ENCODE measurements at places on chromosomes 1 and 21.

DNA sequence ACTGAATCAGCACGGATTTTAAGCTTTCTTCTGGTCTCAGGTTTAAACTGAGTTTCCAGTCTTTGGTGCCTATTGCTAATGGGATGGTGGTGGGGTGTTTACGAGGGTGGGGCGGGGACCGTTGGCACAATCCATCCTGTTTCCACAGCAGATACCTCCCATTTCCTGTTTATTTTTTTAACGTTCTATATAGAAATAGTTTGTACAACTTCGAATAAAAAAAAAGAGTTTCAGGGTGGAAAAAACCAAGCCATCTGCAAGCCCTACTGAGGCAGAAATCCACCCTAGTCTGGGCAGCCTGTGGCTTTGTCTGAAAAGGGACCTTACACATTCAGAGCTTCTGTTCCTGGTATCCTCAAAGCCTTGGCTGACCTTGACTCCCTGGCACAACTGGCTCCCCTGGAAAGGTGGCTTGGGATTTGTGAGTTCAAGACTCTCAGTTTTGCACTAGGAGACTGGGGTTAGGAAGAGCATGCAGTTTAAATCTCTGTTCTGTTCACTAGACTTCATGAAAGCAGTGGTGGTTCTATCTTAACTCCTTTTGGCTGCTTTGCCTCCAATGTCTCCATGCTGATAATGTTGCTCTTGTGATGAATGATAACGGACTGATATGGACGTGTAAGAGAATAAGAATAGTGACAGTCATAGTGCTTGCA lies 46.7 kb downstream of the VANGL2 start:
- no peak for DNase-seq

- DNase-seq = peak; percentile 86
These were observed 472.3 kb upstream of the VAMP3 start for GRCh38 chr1:7298749-7299151.

- DNase-seq = no peak
These were observed 43.6 kb upstream of the PDE9A start for GRCh38 chr21:42609811-42610210.

DNA sequence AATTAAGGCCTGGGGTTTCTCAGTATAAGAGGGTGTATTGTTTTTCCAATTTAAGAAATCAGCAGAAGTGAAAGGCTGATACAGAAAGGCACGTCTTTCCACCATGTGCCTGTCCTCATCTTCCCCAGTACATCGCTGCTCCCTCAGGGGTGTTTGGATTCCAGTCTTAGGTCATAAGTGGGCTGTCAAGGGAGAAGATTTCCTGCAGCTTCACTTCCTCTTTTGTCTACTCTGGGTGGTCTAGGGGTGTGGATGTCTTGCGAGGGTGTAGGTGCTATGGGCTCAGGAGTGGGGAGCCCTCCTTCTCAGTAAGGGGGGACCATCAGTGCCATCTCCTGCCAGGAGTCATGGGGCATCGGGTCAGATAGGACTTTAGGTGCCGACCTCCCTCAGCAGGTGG lies 999.8 kb upstream of the NCAM2 start:
- no peak for DNase-seq

GRCh38 chr1:41101950-41102607 lies 80.6 kb upstream of the SLFNL1 start:
- DNase-seq = no peak

DNA sequence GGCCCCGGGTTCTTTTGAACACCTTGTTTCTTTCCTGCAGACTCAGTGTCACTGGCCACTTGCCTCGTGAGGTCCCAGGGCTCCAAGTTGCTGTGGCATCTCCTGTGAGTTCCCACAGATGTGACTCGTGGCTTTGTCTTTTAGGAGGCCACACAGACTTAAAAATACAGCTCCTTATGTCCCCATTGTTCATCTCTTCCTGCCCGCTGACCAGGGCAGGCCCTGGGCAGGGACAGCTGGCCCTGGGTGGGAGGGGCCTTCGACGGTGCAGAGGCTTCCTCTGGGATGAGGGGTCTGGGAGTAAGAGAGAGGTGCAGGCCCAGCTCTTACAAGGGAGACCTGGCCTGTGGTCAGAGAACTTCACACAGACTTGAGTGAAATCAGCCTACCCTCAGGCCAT lies 15.6 kb downstream of the LDLRAP1 start:
- DNase-seq = no peak

- DNase-seq = peak; percentile 20
These were observed 19.1 kb upstream of the SLC5A9 start for GRCh38 chr1:48203287-48203900.

DNA sequence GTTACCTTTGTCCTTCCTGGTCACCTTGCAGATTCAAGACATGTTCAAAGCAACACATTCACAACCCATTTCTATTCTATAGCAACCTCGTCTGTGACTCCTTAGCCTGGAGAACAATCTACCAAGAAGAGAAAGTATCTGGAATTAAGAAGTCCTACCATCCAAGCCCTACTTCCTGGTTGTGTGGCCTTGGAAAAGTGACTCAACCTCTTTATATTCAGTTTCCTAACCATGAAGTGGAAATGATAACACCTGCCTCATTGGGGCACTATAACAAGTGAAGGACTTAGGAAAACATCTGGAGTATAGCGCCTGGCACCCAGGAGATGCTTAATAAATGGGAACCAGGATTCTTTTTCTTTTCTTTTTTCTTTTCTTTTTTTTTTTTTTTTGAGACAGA lies 36.5 kb upstream of the SRRM1 start:
- no peak for DNase-seq

GRCh38 chr1:55010887-55011217 lies 12.1 kb downstream of the BSND start:
- DNase-seq = no peak

DNA sequence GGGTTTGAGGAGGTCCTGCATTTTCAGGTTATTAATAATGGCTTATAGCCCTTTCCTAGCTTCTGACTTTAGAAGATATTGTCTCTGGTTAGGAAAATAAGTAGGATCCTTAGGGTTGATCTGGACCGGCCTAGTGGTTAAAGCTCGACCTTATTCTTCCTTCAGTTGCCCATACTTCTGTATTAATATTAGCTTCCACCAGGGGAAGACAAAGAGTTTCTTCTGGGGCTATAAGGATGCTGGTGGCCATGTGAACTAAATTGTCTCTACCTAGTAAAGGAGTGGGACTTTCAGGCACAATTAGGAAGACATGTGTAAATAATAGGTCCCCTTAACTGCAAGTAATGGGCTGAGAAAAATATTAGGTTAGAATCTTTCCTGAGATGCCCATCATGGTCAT lies 20.6 kb upstream of the FCGR2A start:
- DNase-seq = no peak

DNA sequence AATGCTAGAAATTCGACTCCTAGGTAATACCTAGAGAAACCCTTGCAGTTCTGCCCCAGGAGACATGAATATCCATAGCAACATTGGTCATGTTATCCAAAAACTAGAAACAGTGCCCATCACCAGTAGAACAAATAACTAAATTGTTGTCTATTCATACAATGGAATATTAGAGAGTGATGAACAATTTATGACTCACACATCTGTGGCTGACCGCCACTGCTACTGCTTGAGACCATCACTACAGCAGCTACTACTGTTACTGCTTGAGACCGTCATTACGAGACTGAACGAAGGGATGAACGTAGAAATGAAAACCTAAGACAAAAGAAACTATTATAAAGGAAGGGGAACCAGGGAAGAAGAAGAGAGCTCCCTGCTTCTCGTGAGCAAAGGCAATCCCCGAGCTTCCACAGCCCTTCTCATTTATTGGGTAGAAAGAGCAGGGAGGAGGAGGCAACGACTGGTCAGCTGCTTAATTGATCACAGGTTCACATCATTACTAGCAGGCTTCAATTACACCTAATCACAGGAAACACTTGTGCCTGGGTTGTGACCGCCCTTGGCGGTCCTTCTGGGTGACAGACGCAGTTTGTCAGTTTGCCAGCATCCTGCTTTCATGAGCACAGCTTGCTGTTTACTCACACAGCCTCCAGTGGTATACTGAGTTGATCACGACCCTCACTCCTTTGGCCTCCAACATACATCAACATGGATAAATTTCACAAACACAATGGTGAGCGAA lies 14.1 kb upstream of the PADI4 start:
- DNase-seq = no peak

DNA sequence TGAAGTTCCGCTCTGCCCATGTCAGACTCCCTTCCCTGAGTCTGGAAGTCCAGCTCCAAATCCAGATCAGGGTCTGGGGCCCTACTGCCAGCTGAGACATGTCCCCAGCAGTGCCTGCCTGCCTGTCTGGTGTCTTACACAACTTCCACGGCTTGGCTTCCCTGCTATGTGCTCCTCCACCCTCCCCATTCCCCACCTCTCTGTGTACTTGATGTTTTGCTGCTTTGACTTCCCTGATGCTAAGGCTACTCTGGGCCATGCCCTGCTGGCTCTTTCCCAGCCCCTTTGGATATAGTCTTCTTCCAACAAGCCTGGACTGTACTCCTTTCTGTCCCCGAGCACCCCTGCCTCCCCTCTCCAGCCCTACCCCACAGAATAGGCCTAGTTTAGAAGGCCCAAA lies 7.3 kb downstream of the GJA5 start:
- no peak for DNase-seq

- no peak for DNase-seq
These were observed 53.4 kb downstream of the TMPRSS15 start for GRCh38 chr21:18350216-18350615.

GRCh38 chr1:25072461-25072860 lies 142.4 kb upstream of the RUNX3 start:
- no peak for DNase-seq

DNA sequence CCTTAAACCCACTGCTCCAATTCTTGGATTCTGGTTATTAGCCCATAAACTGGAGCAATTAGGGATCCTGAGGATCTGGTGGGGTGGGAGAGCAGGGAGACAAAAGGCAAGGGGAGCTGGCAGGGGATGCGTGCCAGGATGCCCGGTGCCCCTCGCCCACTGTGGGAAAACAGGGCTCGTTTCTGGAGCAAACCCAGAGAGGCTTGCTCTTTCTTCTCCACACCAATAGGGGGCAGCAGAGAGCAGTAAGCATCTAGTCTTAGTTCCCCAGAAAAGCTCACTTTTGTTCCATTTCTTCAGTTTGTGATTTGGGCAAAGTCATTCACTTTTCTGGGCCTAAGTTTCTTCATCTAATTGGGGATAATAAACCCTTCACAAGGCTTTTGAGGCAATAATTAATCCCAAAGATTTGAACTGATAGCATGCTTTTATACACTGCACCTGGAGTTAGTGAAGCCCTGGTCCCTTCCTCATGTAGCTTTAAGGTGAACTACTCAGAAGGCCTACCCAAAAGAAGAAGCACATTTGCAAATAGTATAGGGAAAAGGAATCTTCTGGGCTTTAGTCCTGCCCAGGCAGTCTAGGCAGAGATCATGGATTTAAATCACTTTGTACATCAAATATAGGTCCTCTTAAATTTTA lies 160.6 kb upstream of the USP24 start:
- DNase-seq = peak; percentile 9

- DNase-seq = no peak
These were observed 1455.2 kb downstream of the AMY1C start for GRCh38 chr1:105204836-105205371.

GRCh38 chr1:37596182-37596667 lies 488 bp upstream of the GNL2 start:
- DNase-seq = no peak

DNA sequence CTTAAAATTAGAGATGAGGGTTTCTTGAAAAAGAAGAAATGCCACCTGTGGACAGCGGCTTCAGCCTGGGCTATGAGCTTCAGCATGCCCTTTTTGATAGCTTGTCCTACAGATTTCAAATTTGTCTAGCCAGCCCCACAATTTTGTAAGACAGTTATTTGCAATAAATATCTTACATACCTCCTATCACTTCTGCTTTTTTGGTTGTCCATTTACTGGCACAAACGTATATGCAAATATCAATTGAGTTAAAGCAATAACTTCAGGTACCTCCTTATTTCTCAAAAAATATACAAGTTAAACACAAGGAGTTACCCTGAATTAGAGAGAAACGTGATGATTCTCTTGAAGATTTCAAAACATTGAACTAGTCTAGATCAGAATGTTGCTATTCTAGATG lies 53.5 kb downstream of the OLFM3 start:
- DNase-seq = no peak

Measured in A549 (cell line).